ENCODE measurements at places on chromosomes 6 and 20.

- DNase-seq: no peak
Measured at GRCh38 chr20:59320426-59320825, 20.0 kb downstream of the EDN3 start.

GRCh38 chr6:113103634-113104361 lies 753.3 kb upstream of the MARCKS start:
- DNase-seq: no peak

DNA sequence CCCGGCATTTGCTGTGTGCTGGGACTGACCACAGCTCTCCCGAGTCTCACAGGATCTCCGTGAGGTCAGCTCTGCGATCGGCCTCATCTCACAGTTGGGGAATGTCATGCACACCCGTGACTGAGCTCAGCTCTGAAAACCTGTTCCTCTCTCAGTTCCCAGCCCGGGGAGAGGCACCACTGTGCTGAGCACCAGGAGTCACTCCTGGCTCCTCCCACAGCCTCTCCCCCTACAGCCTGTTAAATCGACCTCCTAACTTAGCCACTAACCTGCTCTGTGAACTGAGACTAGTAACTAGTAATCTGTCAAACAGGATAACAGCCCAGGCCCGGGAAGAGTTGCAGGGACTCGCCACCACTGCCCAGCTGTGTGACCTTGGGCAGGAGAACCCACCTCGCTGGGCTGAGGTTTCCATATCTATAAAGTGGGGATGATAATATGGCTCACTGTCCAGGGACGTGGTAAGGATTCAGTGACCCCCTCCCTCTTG lies 20.1 kb upstream of the NOL4L start:
- DNase-seq: no peak

DNA sequence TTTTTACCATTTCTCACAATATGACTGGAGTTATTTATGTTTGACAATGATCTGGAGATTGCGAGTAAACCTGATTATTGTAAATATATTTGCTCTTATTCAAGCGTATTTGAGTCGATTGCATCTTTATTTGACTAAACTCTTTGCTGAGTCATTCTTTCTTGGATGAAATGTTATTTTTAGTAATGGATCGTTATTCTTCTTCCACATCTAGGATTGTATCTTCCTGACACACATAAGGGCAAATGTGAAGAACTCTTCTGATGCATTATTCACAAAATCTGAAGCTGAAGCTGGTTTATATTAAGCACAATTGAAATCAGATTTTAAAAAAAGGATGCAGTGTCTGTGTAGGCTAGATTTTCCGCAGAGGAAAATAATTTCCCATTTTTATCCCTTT lies 68.2 kb downstream of the SEL1L2 start:
- DNase-seq: no peak

- no peak for DNase-seq
Measured at GRCh38 chr6:139470997-139471396, 96.5 kb upstream of the CITED2 start.

DNA sequence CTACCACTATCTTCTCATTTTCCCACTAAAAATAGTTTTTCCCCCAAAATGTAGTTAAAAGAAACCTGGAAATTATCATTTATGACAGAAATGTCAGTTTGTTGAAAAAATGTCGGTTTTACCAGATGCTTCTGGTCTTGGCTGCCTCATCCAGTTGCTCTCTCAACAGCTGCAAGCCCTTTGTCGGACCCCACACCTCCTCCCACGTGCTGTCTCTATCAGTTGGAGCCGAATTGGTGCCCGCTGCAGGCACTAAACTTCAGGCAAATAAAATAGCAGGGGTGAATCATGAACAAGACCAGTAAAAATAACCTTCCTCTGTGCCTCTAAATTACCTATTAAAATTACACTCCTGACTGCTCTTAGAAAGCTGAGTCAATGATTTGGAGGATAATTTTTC lies 129.5 kb upstream of the CEP162 start:
- DNase-seq: no peak

DNA sequence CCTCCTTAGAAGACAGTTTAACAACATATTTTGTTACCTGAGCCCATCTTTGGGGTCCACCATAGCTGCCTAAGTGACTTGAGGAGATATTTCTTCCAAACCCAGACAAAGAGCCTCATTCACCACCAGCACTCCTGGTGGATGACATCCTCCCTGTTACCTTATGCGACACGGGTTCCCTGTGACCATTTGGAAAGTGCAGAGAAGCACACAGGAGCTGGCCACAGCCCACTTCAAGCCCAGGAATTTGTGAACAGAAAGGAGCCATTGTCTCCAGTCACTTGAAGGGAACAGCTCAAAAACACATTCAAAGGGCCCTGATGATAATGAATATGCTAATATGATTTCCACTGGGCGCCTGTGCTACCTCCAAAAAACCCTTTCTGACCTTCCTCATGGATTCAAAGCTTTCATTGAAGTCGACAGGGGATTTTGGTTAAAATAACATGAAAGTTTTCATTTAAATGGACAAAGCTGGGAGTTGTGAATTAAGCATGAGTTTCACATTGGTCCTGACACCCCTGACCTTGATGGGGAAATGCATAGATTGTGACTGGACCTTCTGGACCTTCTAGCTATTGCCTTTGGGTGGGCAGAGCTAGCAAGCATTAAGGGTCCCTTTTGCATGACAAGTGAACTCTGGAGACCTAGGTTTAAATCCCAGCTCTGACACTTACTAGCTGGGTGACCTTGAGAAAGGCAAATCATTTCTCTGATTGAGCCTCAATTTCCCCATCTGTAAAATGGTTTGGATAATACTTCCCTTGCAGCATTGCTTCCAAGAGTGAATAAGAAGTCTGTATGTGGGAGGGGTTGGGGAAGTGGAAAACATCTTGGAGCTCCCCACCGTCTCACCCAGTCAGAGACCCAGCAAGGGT lies 83.3 kb upstream of the SIRPA start:
- no peak for DNase-seq

GRCh38 chr6:122422003-122422402 lies 22.6 kb downstream of the HSF2 start:
- no peak for DNase-seq

DNA sequence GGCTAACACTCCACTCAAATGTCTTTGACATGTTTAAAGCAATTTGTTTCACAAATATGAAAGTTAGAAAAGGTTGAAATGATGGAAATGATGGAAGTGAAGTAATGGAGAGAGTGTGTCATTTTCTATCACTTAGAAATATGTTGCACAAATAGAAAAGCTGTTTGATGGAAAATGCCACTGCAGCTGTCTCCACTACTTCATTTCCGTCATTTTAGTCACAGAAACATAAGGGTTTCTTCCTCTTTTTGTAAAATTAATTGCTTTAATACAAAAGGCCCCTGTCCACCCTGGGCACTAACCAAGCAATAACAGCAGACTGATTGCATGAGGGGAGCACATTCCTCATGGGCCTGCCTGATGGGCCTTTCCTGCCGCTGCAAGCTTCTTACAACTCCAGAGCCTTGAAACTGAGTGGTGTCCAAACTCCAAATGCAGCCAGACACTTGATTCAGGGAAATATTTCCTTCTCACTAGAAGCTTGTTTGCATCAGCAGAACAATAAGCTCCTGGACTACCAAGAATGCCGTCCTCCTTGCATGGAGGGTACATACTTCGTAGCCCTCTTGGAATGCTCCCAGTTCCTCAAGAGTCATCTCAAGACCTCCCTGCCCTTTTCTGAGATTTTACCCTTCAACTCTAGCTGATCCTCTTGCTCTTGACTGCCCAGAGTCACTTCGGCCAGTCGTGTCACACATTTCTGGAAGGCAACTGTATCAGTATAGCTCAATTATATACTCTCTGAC lies 36.1 kb downstream of the F13A1 start:
- no peak for DNase-seq

DNA sequence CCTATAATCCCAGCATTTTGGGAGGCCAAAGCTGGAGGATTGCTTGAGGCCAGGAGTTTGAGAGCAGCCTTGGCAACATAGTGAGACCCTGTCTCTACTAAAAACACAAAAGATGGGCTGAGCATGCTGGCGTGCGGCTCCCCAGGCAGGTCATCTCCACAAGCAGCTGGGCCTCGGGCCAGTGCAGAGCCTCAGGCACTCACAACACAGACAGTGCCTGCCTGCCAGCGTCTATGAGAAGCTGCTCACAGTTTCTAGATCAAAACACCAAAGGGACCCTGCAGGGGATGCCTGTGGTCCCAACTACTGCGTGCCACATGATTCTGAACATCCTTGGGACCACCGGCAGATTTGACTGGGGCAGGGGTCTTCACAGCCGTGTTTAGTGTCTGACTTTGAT lies 59.4 kb downstream of the GINS1 start:
- no peak for DNase-seq

- no peak for DNase-seq
Measured at GRCh38 chr6:106134906-106135634, 48.9 kb downstream of the PRDM1 start.

DNA sequence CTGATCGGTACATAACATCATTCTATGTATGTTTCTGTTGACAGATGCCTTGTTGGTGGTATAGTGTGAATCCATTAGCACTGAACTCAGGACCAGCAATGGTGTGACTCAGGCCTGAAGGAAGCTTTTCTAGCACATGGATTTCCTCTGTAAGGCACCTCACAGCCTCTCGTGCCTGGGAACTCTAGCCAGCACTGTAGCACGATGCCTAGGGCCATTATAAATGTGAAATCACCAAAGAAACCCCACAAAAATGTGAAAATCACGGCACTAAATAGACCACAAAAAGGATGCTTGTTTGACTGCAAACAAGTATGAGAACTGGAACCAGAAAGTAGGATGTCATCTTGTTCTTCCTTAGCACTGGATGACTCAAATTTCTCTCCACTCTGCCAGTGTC lies 63.7 kb upstream of the NKX2-2 start:
- DNase-seq: no peak

- no peak for DNase-seq
Measured at GRCh38 chr6:145294942-145295341, 440.4 kb downstream of the EPM2A start.

GRCh38 chr6:110484321-110484720 lies 7.9 kb upstream of the SLC22A16 start:
- DNase-seq: no peak

GRCh38 chr20:31515775-31516107 lies 1.5 kb downstream of the HM13 start:
- no peak for DNase-seq

DNA sequence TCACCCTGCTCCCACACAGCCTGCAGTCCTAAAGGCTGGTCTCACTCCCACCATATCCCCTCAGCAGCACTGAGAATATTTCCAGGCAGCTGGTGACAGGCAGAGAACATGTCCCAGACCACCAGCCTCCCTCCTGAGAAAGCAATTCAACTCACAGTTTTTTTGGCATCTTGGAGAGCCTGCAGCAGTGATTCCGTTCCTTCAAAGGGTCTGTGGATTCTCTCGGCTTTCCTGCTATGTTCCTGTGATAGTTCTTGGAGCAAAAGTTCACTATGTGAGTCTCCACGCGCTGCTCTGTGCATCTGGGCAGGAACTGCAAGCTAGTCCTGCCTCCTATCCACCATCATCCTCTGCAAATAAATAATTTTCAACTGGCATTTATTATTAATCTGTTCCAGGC lies 448.3 kb upstream of the HSF2 start:
- DNase-seq: no peak

DNA sequence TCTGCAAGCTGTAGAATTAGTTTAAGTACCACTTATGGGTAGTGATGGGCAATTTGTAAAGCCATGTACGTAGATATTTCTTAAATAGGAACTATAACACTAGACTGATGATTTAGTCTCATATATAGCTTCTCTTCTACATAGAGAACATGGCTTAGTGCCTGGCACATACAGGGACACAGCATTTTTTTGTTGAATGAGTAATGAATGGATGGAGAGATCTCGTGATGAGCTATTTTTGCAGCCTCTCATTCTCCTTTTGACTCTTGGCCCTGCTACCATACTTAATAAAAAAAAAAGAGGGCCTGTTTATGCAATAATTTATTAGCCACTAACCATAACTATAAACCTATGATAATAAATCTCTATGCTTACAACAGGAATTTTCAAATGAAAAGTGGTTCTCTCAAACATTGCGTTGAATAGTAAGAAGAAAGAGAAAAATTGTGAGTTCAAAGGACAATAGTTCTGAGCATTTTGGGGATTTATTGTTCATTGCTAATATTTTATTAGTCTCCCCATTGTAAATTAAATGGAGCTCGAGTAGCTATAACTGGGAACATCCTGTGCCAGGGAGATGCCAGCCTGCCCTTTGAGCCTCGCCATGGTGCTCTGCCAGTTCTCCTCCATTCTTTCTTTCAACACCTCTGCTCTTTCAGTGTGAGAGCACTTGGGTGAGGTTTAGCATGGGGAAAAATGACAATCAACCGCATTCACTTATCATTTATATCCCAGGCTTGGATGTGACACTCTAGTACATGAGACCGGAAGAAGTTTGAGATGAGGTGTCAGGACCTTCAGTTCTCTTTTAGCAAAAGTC lies 14.7 kb upstream of the RCAN2 start:
- DNase-seq: no peak

- DNase-seq: no peak
Measured at GRCh38 chr6:151716526-151716932, 91.0 kb upstream of the ESR1 start.

GRCh38 chr20:45592574-45593189 lies 13.6 kb upstream of the WFDC8 start:
- DNase-seq: no peak

- DNase-seq: no peak
Measured at GRCh38 chr20:15556869-15557268, 1016.4 kb downstream of the KIF16B start.

DNA sequence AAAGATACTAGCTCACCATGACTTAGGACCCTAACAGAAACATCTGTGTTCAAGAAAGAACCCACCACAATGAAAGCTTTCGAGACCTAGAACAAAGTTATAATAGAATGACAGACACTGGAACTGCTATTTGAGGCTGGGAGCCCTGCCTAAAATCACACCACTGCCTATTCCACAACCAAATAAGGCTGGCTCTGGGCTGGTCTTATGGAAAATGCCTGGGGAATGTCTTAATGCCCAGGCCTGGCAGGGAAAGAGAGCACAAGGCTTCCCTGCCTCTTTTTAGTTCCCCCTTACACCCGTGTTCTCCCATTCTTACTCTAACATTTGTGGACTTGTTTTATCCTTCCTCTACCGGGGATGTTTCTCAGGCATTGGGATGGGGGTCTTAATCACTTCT lies 5.6 kb upstream of the METTL24 start:
- DNase-seq: no peak

- no peak for DNase-seq
Measured at GRCh38 chr6:136793363-136793762, 1.1 kb upstream of the MAP3K5 start.

GRCh38 chr20:37895166-37895565 lies 7.8 kb upstream of the VSTM2L start:
- no peak for DNase-seq

DNA sequence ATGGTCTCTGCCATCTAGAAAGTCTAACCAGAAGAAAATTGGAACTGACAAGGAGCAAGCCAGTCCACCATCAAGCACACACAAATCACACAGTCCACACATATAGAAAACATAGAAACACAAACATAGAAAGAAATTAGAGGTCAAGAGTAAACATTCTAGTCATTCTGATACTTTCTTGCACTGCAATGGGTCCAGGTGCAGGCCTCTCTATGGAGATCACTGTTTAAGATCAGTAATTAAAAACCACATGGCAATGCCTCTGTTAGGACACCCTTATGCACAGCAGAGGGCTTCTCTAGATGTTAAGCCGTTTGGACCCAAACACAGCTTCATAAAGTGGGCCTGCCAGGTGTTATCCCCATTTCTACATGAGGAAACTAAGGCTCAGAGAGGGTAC lies 42.8 kb upstream of the SLC22A23 start:
- no peak for DNase-seq
